NCI-H1436 (cell line): ENCODE measurements at places on chromosomes 11 and 22.

DNA sequence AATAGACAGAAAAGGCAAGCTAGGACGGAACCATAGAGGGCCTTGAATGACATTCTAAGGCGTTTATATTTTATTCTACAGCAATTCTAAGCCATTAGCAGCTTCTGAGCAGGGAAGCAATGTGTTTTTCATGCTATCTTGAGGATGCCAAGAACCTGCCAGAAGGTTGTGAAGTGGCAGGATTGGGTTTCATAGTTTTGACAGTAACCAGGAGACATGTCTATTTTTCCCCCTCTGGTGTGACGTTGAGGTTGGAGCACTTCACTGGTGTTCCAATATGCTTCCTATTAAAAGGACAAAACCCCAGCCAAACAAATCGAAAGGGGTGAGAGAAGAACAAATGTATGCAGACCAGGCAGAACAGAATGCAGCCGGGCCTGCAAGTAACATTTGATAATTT, 148.2 kb downstream of the SPATA19 start:
- DNase-seq, result no peak

DNA sequence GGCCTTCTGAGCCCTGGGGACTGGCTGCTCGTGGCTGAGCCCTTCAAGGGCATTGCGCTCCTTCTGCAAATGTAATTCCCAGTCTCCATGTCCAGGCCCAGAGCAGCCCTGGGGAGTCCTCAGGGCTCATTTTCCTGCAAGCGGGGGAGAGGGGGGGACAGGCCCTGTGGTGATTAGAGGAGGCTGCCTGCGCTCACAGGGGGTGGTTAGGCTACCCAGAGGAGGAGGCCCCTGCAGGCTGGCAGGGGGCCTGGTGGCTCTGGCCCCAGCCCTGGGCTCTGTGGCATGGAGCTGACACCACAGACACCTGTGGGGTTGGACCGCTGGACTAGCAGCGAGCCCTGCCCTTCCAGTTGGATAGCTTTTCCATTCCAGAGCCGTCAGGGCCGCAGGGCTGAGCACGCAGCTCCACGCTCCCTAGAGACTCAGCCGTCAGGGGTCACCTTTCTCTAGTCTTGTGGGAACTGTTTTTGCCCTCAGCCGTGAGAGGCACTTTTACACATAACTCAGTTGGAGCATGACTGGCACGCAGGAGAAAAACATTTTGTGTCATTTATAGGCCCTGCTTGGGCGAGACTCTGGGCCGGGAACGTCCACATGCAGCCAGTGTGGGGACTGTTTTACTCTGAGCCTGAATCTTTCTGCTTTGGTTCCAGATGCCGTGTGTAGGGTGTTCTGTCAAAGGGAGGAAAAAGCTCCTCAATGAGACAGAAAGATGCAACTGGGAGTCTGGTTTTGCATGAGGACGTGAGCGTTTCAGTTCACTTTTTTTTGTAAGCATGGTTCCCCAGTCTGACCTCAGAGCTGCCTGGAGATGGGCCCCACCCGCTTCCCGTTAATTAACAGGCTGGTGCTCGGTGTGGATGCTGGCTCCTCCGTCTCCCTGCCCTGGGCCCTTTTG, 58.1 kb downstream of the LRP5 start:
- no peak for DNase-seq

DNA sequence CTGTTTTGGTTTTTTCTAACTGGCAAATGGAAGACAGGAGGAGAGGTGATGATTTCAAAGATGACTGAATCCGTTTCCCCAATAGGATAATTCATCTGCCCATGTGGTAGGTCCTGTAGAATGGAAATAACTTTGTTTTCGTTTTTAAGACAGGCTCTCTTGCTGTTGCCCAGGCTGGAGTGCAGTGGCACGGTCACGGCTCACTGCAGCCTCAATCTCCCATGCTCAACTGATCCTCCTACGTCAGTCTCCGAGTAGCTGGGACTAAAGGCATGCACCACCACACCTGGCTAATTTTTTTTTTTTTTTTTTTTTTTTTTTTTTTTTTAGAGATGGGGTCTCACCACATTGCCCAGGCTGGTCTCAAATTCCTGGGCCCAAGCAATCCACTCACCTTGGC, 77.4 kb upstream of the BIRC3 start:
- DNase-seq, result no peak

DNA sequence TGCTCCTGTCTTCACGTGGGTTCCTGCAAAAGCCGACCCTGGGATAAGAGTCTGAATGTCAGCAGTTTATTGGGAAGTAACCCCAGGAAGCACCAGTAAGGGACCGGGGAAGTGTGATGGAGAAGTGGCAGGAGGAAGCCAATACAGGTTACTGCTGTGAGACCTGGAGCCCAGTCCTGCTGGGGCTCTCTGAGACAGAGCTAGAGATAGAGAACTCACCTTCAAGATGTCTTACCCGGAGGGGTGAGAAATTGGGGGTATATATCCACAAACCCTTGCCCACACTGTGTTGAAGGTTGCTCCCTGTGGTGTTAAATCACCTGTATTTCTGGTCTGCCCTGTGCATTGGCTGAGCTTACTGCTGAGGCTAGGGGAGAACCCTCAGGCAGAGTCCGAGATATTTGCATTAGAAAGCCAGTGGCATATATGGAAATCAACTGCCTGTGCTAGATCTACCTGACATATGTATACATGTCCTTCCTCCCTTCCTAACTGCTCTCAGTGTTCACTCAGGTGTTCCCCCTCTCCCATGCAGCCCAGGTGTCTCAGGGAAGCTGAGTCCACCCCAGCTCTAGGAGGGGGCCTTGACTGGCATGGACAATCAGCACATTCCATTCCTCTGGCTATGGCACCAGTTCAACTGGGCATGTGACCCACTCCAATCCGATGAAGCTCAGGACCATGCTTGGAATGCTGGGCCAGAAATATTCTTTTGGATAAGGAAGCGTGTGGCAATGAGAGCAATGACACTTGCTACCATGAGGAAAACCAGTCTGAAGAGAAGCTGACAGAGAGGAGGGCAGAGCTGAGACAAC, 6.8 kb upstream of the MICAL2 start:
- no peak for DNase-seq

GRCh38 chr11:5663511-5663910, 21.4 kb downstream of the TRIM5 start:
- no peak for DNase-seq

GRCh38 chr11:1288426-1289151, 20.8 kb downstream of the TOLLIP start:
- DNase-seq, result no peak

- no peak for DNase-seq
Measured at GRCh38 chr11:60511393-60511792, 3.8 kb upstream of the MS4A13 start.

DNA sequence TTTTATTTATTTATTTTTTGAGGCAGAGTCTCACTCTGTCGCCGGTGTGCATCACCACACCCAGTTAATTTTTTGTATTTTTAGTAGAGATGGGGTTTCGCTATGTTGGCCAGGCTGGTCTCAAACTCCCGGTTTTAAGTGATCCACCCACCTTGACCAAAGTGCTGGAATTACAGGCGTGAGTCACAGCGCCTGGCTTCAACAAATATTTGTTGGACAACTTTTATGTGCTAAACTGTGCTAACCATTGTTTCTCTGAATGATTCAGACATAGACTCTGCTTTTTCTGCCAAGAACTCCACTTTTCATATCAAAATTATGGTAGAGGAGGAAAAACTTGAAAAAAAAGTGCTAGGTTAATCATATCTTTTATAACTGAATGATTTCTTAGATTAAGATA, 36.3 kb downstream of the MMP7 start:
- DNase-seq, result no peak

- no peak for DNase-seq
Measured at GRCh38 chr22:46525389-46526243, 11.8 kb downstream of the CELSR1 start.

DNA sequence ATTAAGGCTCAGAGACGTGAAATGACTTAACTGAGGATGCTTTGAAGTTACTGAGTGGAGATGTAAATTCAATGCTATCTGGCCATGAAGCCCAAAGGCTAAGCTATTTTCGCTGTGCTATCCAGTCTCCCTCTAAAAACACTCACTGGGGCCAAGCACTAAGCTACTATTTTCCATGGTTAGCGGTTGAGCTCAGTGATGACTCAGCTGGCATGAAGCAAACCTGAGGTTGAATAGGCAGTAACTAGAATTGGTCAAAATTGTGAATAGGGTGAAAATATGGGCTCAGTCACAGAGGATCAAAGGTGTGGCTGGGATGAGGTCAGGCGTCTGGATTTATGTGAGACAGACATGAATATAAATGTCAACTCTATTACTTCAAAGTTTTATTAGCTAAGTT, 564.2 kb upstream of the KIRREL3 start:
- DNase-seq, result no peak

DNA sequence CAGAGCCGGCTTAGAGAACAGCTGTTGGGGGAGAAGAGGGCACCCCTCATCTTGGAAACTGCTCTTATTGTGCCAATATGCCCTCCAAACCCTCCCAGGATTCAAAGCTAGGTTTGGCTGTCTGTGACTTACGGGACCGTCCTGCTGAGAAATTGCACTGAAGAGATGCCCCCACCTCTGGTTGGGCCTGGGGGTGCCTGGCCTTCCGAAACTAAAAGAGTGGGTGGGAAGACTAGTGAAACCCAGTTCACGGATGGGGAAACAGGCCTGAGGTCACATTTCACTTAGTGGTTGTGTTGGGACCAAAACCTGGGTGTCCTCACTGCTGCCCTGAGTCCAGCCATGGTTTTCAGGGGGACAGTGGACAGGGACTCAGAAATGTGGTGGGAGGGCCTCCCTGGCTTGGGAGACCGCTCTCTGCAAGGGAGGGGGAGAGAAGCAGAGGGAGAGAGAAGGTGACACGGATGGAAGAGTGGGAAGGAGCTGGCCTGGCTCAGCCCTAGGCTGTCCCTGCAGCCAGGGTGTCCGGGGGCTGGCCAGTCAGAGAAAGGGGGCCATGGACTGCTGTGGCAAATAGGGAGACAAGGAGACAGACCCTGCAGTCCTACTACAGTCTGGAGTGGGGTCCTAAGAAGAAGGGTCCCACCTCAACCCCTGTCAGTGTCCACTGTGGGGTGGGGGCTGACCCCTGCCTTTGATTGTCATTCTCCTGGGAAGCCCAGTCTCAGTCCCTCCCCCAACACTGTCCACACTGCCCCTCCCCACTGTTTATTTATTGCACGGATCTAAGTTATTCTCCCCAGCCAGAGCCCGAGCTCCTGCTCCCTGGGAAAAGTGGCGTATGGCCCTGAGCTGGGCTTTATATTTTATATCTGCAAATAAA, 13.6 kb downstream of the MAFF start:
- no peak for DNase-seq

- DNase-seq, result peak; percentile 10
Measured at GRCh38 chr11:96012086-96012824, 88.3 kb upstream of the MTMR2 start.

DNA sequence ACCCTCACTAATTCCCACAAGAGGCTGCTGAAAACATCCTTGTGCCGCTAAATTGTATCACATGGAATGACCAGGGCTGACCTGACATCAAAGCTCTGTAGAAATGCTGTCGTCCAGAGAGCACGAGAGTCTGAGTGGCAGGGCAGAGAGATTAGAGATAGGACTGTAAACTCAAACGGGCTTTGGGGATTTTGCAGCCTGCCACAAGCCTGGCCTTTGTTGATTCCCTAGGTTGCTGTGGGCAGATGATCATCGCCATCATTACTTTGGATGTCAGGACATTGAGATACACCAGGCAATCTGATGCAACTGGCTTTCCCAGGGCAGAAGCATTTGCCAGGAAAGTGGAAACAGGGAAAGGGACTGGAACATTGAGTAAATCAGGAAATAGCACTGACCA, 131.6 kb downstream of the ETS1 start:
- DNase-seq, result no peak

DNA sequence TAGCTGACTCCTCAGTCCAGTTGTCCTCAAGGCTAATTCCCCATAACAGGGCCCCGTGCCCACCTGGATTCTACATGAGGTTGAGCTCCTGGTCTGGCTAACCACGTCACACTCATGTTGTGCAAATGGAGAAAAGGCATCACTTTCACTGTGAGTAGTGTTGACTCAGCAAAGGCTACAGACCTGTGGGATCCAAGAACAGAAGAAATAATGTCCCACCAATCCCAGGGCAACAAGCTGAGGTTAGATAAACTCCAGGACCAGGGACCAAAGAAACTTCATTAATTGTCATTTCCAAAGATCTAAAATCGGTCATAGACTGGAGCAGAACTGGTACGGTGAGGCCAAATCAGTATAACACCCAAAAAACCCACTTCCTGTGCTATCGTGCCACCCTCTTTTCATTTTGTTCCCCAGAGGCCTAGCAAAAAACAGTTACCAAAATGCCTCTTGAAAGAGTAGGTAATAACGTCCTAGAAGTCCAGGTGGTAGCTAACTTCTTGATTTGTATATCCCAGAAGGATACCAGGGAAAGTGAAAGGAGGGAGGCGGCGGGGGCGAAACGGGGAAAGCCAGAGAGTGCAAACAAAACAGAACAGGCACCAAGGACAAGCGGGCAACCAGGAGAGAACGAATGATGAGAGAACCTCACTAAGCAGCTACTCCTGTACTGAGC, 1.4 kb downstream of the PCSK7 start:
- DNase-seq, result no peak

GRCh38 chr11:72037554-72038311, 39.0 kb downstream of the IL18BP start:
- DNase-seq, result peak; percentile 65

DNA sequence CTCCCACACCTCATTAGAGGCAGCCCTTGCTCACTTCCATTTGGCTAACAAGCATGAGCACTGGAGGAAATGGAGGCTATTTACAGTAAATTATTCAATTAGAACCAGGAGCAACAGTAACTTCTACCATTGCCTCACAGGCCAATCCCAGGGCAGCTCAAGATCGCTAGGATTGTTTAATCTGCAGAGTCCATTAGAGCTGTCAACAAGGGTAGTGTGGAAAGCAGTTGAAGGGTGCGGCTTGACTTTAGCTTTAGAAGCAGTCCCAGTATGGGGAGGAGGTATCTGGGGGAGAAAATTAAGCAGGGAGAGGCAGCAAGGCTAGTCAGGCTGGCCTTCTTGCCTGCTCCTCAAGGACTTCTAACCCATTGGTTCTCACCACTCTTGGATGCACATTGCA, 38.3 kb upstream of the CYP2R1 start:
- DNase-seq, result peak; percentile 59

DNA sequence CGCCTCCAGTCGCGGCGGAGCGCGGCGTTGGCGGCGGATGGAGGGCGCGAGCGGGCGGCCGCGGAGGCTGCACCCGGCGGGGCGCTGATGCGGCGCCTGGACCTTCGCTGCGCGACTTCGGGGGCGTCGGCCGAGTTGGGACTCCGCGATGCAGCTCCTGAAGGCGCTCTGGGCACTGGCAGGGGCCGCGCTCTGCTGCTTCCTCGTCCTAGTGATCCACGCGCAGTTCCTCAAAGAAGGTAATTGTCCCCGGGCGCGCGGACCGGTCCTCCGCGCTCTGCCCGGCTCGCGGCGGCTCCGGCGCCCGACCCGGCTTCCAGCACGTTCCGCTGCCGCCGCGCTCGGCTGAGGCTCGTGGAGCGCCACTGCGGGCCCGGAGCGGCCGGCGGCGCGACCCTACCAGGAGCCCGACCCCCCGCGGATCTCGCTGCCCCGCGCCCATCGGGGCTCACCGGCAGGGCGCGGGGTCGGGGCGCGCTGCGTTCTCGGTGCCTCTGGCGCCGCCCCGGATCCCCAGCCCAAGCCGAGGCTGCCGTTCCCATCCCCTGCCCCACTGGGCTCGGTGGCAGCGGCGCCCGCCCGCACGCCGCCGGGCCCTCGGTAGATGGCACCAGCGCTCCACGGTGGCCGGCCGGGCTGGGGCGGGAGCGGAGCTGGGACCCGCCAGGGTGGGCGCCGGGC, 1251.2 kb downstream of the BRD1 start:
- peak; percentile 49 for DNase-seq
